ENCODE measurements at places on chromosomes 1 and 21.

DNA sequence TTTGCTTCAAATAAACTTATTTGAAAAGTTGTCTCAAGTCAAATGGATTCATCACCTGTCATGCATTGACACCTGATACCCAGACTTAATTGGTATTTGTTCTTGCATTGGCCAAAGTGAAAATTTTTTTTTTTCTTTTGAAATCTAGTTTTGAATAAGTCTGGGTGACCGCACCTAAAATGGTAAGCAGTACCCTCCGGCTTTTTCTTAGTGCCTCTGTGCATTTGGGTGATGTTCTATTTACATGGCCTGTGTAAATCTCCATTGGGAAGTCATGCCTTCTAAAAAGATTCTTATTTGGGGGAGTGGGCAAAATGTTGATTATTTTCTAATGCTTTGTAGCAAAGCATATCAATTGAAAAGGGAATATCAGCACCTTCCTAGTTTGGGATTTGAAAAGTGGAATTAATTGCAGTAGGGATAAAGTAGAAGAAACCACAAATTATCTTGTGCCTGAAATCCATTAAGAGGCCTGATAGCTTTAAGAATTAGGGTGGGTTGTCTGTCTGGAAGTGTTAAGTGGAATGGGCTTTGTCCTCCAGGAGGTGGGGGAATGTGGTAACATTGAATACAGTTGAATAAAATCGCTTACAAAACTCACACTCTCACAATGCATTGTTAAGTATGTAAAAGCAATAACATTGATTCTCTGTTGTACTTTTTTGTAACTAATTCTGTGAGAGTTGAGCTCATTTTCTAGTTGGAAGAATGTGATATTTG lies 11.9 kb downstream of the TARDBP start:
- no peak for DNase-seq

DNA sequence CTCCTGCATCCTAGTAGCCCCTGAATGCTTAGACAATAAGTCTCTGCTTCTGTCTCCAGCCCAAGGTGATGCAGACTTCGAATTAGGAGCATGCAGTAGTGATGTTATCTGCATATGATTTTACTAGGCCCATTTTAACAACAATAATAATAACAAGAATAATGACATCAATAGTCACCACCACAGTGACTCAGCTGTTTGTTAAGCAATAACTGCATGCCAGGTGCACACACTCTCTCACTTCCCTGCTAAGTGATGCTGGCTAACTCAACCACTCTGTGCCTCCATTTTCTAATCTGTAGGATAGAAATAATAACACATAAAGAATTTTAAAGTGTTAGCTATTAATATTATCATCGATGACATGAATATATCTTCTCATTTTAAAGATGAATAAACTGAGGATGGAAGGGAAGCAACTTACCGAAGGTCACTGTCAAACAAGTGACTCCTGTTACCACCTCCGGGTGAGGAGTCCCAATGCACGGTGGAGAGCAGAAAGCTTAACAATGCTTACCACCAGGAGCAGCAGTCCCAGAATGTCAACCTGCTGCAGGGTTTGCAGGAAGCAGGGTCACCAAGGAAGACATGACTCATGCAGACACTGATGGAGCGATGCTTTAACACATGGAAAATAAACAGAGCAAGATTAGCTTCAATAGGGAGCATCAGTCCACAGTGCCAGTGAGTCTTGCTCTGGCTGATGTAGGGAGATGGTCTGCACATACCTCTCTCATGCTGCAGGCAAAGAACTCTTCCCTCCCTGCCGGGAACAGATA lies 290.2 kb downstream of the SPATA17 start:
- no peak for DNase-seq

- peak; percentile 95 for DNase-seq
Observed at GRCh38 chr1:6624710-6625583, at the start of gene THAP3. THAP3 (plus strand) TSS chr1:6624868; CDS start chr1:6625219, 351 bp downstream.

DNA sequence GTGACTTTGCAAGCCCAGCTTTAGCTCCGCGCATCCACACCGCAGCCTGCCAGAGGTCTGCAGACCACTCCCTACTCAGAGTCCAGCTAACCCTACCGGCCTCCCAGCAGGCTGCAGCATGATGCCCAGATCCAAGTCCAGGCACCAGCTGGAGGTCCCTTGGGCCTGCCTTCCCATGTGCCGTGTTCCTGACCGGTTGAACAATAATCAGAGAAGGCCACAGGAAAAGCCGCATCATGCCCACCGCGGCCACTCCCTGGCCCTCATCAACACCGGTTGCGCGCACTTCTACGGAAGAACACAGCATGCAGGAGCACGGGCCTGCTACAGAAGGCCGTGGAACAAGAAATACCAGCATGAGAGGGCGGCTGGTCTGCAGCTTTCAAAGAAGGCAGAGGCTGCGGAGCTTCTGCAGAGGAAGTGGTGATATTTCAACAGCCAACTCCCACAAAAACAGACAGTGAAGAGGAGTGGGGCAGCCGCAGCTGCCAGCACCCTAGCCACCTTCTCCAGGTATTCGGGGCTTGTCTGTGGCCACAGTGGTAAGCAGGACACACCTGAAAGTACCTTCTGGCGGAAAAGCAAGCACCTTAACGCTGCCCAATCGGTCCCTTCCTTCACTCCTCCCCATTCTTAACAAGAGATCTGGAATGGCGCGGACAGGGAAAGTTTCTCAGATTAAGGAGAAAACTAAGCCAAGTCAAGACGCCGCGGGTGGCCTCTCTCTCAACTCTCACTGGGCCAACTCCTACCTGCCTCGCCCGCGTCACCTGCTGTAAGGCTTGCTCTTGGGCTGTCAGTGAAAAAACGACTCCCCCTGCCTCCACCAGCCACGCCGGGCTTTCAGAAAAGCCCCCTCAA lies 1.5 kb downstream of the PGBD5 start:
- peak; percentile 41 for DNase-seq

GRCh38 chr1:67578397-67579020 lies 106.5 kb upstream of the GADD45A start:
- no peak for DNase-seq

- no peak for DNase-seq
Observed at GRCh38 chr1:44785501-44786137, 2.4 kb downstream of the BEST4 start.

- DNase-seq: no peak
Observed at GRCh38 chr1:53704804-53705445, 34.0 kb downstream of the GLIS1 start.

GRCh38 chr1:223557130-223557475 lies 108.4 kb downstream of the CAPN8 start:
- no peak for DNase-seq

GRCh38 chr1:237041795-237042525 lies at the start of gene RYR2:
RYR2 (plus strand) TSS chr1:237042184; CDS start chr1:237042522, 338 bp downstream.
- DNase-seq: peak; percentile 72

- DNase-seq: peak; percentile 89
Observed at GRCh38 chr1:54312796-54313316, 93.3 kb downstream of the SSBP3 start.

GRCh38 chr1:162861101-162861500 lies at the start of gene CCDC190:
CCDC190 (minus strand) TSS chr1:162861175; CDS start chr1:162859646, 1,529 bp downstream.
- no peak for DNase-seq

- no peak for DNase-seq
Observed at GRCh38 chr21:40235528-40235927, 368.3 kb downstream of the PCP4 start.

DNA sequence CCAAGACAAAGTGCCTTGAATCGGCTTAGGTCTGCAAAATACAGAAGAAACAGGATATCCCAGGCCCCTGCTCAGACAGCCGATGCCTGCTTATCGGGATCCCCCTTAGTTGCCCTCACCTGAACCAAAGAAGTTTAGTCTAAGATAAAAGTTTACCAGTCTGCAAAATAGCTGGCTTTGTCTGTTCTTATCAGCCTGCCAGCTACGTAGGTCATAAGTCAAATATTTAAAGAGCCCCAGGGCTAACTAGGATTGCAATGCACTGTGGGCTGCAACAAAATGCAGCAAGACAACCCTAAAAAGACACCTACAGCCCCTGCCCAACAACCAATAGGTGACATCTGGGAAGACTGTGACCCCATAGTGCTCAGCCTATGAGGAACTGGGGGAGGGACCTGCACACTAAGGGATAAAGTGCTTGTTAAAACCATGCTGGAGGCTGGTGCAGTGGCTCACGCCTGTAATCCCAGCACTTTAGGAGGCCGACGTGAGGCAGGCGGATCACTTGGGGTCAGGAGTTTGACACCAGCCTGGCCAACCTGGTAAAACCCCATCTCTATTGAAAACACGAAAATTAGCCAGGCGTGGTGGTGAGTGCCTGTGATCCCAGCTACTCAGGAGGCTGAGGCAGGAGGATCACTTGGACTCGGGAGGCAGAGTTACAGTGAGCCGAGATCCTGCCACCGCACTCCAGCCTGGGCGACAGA lies 27.4 kb downstream of the LRRC3 start:
- DNase-seq: no peak

- no peak for DNase-seq
Observed at GRCh38 chr21:38220270-38220737, 36.5 kb upstream of the KCNJ15 start.

DNA sequence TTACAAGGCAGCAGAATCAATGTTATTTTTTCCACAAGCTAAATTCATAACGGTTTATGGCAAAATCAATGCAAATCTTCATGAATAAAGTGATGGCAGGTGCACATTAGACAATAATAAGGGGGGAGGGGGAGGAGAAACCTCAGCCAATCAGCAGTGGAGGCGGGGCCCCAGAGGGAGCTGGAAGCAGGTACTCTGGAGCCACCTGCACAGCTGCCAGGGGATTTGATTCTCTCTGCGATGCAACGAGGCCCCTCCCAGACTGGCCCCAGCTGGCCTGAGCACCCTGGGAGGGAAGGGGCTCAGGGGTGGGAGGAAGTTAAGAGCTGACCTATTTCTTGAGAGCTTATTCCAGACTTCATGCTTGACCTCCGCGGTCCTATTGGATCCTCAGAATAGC lies 127.8 kb upstream of the IGSF21 start:
- DNase-seq: no peak

GRCh38 chr21:28852706-28853105 lies 140.0 kb downstream of the LTN1 start:
- DNase-seq: no peak

Data from eye (tissue), 1 donor.